ENCODE measurements at places on chromosomes 7 and 10. TPM values are rescaled to one million over a fixed set of nuclear protein-coding genes. Genes with fewer than 3 reads are reported as not detected.

The HOXA3 gene
- 0.15 TPM for polyA plus RNA-seq

The PRSS2 gene
- polyA plus RNA-seq = not detected

The ACTA2 gene
- polyA plus RNA-seq = 130 TPM

The CTBP2 gene
- 69.7 TPM for polyA plus RNA-seq

The SUN1 gene
- polyA plus RNA-seq = 369 TPM

The RTKN2 gene
- 1.5 TPM for polyA plus RNA-seq

The TDRD1 gene
- polyA plus RNA-seq = not detected

The RBP3 gene
- polyA plus RNA-seq = not detected

The UCN3 gene
- polyA plus RNA-seq = not detected

The ADIRF gene
- polyA plus RNA-seq = not detected

The USP6NL gene
- polyA plus RNA-seq = 8.9 TPM

The HYAL4 gene
- polyA plus RNA-seq = not detected
